Foreskin fibroblast (primary cell): ENCODE measurements at places on chromosomes 13 and 19.

DNA sequence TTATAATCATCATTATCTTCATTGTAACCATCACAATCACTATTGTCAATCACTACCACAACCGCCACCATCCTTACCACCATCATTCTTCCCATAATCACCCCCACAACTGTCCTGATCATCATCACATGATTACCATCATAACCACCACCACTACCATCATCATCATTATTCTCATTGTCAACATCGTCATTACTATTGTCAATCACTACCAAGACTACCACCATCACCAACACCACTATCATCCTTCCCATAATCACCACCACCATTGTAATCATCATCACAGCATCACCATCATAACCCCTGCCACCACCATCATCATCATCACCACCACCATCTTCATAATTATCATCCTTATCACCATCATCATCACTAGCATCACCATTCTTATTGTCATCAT, 55.2 kb downstream of the MBD3L1 start:
- no peak for DNase-seq

GRCh38 chr19:51466723-51467122, 8.5 kb upstream of the SIGLEC8 start:
- no peak for DNase-seq

- no peak for DNase-seq
Observed at GRCh38 chr13:96994017-96994857, at the start of gene OXGR1. Gene OXGR1 (minus strand): TSS chr13:96994476. CDS start chr13:96987759, 6,717 bp downstream.

- DNase-seq, result peak; percentile 34
Observed at GRCh38 chr19:55672418-55672817, 2.6 kb upstream of the EPN1 start.

- no peak for DNase-seq
Observed at GRCh38 chr13:30108913-30109237, 198.5 kb downstream of the KATNAL1 start.

DNA sequence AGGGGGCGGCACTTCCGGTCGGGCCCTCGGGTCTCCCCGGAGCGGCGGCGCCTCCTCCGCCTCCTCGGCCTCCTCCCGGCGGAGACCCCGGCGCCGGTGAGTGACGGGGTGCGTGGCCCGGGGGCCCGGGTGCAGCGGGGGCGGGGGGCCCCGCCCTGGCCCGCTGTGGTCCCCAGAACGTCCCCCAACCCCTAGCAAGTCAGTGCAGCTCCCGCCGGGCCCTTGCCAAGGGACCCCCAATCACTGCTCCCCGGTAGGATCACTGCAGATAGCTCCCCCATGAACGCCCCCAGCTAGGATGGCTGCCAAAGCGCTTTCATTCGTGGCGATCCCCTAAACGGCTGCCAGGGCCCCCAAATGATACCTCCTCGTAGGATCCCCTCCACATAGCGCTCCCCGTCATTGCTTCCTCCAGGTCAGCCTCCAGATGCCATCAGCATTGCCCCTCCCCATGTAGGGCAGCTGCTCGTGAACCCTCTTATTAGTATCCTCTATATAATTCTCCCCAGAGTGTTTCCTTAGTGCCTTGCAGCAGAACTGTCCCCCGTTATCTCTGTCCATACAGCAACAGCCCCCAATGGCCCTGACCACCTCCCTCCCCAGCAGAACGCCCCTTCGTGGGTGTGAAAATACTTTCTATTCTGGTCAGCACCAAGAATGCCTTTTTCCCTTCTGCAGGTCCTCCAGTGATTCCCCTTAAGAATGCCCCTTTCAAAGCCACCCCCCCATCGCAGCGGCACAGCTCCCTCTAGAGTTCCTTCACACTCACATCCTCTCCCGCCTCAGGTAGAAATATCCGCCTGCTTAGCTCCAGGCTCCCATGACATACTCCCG, at the start of gene ZNF865:
TSS of gene ZNF865 (plus strand) at position 11 of the 834 bp plus-strand sequence. CDS start 7,972 bp downstream, outside the sequence.
- DNase-seq, result peak; percentile 93

DNA sequence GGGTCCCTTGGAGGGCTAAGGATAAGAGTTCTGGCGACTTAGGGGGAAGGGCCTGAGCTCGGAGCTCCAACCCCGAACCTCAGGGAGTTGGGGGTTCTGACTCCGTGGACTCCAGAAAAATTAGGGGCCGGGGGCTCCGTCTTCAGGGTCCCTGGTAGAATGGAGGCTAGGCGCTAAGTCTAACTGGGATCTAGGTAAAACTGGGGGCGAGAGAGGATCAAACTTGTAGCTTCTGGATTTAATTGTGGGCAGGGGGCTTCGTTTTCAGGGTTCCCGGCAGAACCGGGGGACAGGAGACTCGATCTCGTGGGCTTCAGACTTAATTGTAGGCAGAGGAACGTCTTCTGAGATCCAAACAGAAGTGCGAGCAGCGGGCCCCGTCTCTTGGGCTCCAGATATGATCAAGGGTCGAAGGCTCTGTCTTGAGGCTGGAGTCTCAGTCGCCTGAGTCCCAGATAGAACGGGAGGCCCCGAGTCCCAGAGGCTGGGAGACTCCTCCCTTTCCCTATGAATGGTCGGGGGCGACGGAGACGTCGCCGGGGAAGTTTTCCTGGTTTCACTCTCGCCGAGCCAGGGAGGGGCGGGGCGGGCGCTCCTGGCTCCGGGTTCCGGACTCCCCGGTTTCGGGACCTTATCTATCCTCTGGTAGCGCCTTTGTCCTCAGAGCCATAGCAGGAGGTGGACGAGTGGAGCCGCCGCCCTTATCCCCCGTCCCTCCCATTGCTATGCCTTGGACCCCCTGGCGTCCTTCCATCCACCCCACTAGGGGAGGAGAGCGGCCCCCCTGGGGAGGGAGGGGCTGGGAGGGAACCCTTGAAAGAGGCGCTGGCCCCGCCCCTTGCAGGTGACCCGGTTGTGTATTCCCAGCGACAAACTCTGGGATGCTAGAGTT, 1.3 kb downstream of the NECTIN2 start:
- peak; percentile 80 for DNase-seq

DNA sequence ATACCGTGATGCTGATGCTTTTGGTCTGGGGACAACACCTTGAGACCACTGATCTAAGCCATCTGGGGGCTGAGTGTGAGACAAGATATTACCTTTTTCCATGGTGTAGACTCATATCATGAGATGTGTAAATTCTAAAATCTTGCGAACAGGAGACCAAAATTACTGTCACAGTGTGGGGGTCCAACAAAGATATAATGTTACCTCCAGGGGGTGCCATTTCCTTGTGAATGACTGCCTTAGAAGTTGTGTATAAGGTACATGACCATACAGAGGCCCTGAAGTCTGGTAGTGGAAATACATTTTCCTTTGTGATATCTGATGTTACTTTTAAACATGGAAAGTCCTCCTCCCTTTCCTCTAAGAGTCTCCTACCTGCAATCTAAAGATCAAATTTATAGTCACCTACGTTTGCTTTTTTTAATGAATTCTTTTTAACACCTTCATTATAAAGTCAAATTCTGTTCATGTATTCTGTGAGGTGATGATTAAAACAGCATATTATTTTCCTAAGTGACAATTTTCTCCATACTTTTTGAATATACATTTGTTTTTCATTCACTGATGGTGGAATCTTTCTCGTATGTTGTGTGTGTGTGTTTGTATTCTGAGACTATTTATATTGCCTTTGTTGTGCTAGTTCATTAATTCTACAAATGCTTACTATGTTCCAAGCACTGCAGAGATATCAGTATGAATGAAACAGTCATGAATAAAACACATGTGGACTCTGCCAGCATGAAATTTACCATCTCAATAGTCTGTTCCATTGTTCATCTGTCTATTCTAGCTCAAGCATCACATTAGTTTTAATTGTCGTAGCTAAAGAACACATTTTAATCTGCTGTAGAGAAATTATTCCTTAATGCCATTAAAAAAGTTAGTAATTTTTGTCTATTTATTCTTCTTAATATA, 113.7 kb downstream of the RFC3 start:
- peak; percentile 78 for DNase-seq

- no peak for DNase-seq
Observed at GRCh38 chr19:18781885-18782527, 9.1 kb downstream of the COMP start.

- DNase-seq, result no peak
Observed at GRCh38 chr19:47680858-47681332, 32.3 kb upstream of the EHD2 start.

DNA sequence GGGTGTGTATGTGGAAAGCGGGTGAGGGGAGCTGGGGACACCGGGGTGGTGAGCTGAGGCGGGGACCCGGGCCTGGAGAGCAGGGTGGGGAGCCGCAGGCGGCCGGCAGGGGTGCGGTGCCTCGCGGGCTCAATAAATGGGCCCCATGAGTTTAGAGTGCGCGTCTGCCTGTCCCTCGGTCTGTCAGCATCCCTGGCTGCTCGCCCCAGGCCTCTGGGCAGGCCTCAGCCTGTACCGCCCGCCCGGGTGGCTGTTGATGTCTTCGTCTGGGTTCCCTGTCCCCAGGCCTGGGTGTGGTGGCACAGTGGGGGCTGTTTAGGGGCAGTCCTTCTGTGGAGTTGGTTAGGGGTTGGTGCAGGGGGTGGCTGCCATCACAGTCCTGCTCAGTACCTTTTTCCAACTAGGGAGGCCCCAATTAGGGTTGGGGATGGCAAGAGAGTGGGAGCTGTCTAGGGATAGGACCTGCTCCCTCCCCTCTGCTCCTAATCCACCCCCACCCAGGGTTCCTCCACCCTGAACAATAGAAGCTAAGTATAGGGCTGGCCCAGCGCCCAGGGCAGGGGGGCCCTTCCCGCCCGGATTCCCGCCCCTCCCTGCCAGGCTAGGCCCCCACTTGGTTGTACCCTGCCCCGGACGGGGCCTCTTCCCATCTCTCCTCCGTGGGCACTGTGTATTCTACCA, 12.2 kb downstream of the CIC start:
- DNase-seq, result no peak

DNA sequence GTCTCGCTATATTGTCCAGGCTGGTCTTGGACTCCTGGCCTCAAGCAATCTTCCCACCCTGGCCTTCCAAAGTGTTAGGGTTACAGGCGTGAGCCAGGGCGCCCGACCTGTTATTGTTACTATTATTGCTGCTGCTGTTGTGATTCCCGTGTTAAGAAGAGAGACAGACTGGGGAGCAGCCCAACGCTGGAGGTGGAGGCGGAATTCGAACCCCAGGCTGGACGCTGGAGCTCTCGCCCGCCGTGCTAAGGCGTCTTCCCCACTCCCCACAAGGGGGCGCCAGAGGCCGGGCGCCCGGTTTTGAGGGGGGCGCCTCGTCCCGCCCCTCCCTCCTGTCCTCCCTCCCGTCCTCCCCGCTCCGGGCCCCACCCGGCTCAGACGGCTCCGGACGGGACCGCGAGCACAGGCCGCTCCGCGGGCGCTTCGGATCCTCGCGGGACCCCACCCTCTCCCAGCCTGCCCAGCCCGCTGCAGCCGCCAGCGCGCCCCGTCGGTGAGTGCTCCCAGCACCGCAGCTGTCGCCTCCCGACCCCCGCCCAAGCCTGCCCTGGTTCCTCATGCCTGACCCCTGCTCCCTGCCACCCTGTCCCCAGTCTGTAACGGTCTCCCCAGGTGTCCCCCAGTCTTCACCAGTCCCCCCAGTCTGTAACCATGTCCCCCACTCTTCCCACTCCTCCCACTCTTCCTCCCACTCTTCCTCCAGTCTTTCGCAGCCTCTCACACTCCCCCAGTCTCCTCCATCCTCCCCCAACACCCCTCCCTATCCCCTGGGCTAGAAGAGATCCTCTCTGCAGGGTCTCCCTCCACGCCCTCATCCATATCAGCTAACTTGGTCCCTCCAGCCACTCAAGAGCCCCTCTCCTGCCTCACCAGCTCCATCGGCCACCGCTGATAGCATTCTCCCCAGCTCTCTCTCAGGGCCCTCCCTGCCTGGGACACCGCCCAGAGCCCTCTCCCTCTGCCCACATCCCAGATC, at the start of gene EHD2:
TSS of gene EHD2 (plus strand) at position 377 of the 976 bp plus-strand sequence. CDS start 3,191 bp downstream, outside the sequence.
- DNase-seq, result peak; percentile 94

GRCh38 chr13:47454986-47455385, 546.1 kb downstream of the SUCLA2 start:
- DNase-seq, result peak; percentile 65

- no peak for DNase-seq
Observed at GRCh38 chr13:39016787-39017186, 21.1 kb downstream of the PROSER1 start.

DNA sequence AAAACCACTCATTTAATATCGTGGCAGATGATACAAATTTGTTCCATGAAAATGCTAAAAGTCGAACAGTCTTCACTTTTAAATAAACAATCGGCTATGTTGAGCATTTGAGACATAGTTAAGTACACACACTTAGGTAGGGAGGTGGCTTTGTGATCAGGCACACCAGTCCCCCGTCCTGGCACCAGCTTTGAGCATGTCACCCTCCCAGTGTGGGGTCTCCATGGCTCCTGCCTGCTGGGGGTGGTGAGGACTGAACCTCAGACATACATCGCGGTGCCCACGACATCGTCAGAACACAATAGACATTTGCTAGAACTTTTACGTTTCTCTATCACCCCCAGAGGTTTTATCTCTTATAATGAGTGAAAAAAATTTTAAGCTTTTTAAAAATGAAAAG, 62.0 kb downstream of the RFX2 start:
- no peak for DNase-seq

DNA sequence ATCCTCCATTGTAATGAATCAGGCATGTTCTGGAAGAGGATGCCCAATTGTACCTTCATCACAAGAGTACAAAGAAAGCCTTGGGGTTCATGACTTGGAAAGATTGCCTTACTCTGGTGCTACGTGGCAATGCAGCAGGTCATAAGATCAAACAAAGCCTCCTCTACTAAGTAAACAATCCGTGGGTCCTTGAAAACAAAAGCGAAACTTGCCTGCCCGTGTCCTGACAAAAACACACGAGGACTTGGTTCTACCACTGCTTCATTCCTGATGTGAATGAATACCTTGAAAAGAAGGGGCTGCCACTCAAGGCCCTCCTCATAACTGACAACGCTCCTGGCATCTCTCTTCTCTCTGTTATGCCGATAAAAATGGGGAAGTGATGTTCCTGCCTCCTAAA, 18.9 kb downstream of the ZNF563 start:
- DNase-seq, result no peak

GRCh38 chr19:38690832-38691231, 43.4 kb downstream of the ACTN4 start:
- no peak for DNase-seq

DNA sequence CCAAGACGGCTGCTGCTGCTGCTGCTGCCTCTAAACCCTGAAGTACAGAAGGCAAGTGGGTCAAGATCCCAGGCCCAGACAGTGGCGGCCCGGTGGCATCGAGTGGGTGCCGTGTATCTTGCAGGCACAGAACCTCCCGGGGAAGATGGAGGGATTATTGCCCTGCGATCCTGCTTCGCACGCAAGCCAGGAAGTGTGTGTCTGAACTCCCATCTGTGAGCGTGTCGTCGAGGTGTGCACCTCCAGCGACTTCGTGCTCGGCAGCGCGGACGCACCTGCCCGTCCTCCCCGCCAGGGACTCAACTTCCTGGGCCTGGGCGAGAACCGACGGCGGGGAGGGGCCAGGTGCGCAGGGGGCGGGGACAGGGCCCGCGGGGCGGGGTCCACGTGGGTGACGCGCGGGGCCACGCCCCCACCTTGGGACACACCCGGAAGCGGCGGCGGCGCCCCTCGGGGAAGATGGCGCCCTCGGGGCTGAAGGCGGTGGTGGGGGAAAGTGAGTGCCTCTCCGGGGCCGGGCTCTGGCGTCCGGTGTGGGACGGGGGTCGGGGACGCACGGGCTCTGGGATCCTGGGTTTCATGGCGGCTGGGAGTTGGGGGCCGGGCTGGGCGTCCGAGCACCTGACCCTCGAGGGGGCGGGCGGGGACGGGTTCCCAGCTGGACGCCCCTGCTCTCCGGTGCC, at the start of gene STXBP2:
TSS of gene STXBP2 (plus strand) at position 420 of the 683 bp plus-strand sequence. CDS start at position 460, 40 bp downstream.
- no peak for DNase-seq

GRCh38 chr19:4455719-4456475, 1.7 kb downstream of the UBXN6 start:
- peak; percentile 88 for DNase-seq
